ENCODE measurements at places on chromosomes 2 and 18.

DNA sequence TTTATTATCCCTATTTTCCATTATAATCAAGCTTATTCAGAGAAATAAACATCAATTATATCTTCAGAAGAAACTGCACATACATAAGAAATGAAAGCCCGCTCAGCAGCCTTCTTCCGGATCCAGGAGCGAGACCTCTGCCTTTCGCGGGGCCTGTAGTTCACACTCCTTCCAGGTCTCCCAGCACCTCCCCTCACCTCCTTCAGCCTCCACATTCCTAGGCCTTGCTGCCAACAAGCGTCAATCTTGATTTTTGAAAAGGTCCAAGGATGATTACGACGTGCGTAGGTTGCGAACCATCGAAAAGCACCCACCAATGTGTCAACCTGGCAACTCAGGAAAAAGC, 355 bp upstream of the KIDINS220 start:
- no peaks in the 10 kb centered on the region for H3K27me3 ChIP-seq
- no peaks in the 10 kb centered on the region for H3K36me3 ChIP-seq
- H3K27ac ChIP-seq, result no peak overlapping the region
- peaks cover 3% of the 10 kb centered on the region for H3K4me1 ChIP-seq
- no peak overlapping the region for H3K4me3 ChIP-seq

GRCh38 chr2:207328944-207329386, 163.2 kb upstream of the KLF7 start:
- H3K36me3 ChIP-seq, result no peaks in the 10 kb centered on the region
- H3K27me3 ChIP-seq, result no peaks in the 10 kb centered on the region
- no peak for DNase-seq
- H3K27ac ChIP-seq, result no peak overlapping the region
- peaks cover 12% of the 10 kb centered on the region for H3K4me1 ChIP-seq

GRCh38 chr2:23311186-23311585, 73.8 kb upstream of the KLHL29 start:
- no peak overlapping the region for H3K27ac ChIP-seq
- no peak for DNase-seq
- peaks cover 39% of the 10 kb centered on the region for H3K27me3 ChIP-seq
- H3K36me3 ChIP-seq, result no peaks in the 10 kb centered on the region
- H3K4me3 ChIP-seq, result no peak overlapping the region
- H3K4me1 ChIP-seq, result no peaks in the 10 kb centered on the region

- H3K27ac ChIP-seq, result no peak overlapping the region
- no peaks in the 10 kb centered on the region for H3K36me3 ChIP-seq
- peaks cover 12% of the 10 kb centered on the region for H3K4me1 ChIP-seq
- H3K27me3 ChIP-seq, result peaks cover 37% of the 10 kb centered on the region
- H3K4me3 ChIP-seq, result peak overlapping the region; percentile 48
Observed at GRCh38 chr2:26692897-26693849, 651 bp downstream of the KCNK3 start.

DNA sequence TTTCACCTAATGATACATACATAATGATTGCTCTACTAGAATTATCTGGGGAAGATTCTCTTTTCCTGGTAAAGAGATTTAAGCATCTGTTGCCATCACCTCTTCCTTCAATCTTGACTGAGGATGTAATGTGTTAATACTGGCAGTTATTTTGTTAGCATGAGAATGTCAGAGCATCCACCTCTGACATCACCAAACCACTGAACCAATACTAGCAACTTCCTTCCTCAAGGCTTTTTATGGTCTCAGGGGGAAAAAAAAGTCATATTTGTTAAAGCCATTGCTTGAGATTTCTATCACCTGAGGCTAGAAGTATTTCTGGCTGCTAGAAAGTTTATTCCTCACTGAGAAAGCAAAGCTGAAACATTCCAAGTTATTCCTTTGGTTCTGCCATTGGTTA, 48.5 kb downstream of the DSEL start:
- no peak for DNase-seq
- no peak overlapping the region for H3K27ac ChIP-seq
- no peaks in the 10 kb centered on the region for H3K27me3 ChIP-seq
- no peaks in the 10 kb centered on the region for H3K4me1 ChIP-seq

DNA sequence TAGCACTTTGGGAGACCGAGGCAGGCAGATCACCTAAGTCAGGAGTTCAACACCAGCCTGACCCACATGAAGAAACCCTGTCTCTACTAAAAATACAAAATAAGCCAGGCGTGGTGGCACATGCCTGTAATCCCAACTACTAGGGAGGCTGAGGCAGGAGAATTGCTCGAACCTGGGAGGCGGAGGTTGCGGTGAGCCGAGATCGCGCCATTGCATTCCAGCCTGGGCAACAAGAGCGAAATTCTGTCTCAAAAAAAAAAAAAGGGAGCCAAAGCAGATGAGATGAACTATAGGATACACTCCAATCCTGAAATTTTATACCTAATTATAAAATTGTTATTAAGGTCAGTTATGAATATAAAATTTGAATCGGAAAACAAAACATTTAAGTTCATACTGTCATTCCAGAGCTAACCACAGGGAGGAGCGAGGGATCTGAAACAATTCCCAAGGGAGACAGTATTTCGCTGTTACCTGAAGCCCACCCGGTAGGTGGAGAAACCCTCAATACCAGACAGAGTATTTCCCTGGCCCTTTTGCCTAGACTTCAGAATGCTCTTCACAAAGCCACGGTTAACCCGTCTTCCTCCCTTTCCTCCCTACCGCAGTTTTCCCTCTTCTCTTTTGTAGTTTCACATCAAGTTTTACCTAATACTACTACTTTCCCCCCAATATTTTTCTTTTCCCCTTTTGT, 1.4 kb downstream of the PPM1G start:
- no peaks in the 10 kb centered on the region for H3K36me3 ChIP-seq
- DNase-seq, result peak; percentile 46
- H3K4me1 ChIP-seq, result peaks cover 3% of the 10 kb centered on the region
- H3K4me3 ChIP-seq, result no peak overlapping the region

DNA sequence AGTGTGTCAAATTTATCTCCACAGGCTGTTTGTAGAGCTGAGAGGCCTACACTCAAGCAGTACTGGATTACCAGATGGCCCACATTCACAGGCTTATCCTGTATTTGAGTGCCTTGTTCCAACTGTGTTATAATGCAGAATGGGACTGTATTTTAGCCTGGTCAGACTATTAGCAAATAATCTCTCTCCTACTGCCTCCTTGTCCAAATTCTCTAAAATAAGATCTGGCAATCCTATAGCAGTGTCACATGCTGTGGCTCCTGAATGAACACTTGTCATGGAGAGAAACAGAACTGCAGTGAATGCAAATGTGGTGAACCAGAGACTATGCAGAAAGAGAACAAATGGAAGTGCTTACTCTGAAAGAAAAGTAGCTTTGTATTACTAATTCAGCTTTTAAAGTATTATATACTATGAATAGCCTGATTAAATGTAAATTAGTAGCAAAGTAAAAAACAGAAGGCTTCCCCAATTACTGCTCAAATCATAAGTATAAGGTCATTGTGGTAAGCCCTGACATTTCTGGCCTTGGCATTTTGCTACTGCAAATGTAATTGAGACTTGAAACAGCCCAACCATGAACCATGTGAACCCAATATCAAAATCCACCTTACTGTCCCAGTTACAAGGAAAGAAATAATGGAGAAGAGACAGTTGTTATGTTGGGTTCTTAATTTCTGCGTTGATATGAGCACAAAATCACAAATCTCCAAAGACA, 80.0 kb downstream of the MAP4K3 start:
- no peak overlapping the region for H3K27ac ChIP-seq
- H3K4me1 ChIP-seq, result no peaks in the 10 kb centered on the region
- no peaks in the 10 kb centered on the region for H3K27me3 ChIP-seq
- H3K4me3 ChIP-seq, result no peak overlapping the region

- peaks cover 9% of the 10 kb centered on the region for H3K4me1 ChIP-seq
- peaks cover 7% of the 10 kb centered on the region for H3K27me3 ChIP-seq
- H3K36me3 ChIP-seq, result no peaks in the 10 kb centered on the region
- H3K4me3 ChIP-seq, result no peak within 1 kb of the TSS
Observed at GRCh38 chr2:113278742-113279139, at the start of gene PAX8. TSS of gene PAX8 (minus strand) at chr2:113278921. CDS start at chr2:113278394, 527 bp downstream.

- DNase-seq, result no peak
- H3K27ac ChIP-seq, result no peak overlapping the region
- no peak overlapping the region for H3K4me3 ChIP-seq
- no peaks in the 10 kb centered on the region for H3K27me3 ChIP-seq
Observed at GRCh38 chr2:98811766-98812165, 80.8 kb upstream of the MGAT4A start.

GRCh38 chr18:5546660-5547059, 2.9 kb upstream of the EPB41L3 start:
- no peaks in the 10 kb centered on the region for H3K4me1 ChIP-seq
- peaks cover 37% of the 10 kb centered on the region for H3K27me3 ChIP-seq
- H3K36me3 ChIP-seq, result no peaks in the 10 kb centered on the region

DNA sequence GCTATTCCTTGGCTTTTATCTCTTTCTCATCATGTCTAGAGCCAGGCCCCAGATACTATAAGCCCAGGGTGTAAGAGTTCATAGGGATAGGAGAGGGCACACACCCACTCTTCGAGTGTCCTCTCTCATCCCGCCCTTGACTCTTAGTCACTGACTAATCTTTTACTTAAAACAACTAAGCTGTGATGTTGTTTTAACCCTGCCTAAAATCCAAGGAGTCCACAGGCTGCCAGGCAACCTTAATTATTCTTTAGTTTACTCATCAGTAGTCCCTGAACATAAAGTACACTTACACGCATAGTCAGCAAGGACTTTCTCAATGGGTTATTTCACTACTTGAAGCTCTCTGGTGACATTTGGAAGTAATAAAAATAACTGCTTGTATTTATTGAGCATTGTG, 28.4 kb downstream of the GREB1L start:
- no peak for DNase-seq
- H3K27ac ChIP-seq, result no peak overlapping the region
- H3K4me3 ChIP-seq, result no peak overlapping the region
- H3K4me1 ChIP-seq, result peaks cover 29% of the 10 kb centered on the region
- H3K36me3 ChIP-seq, result no peaks in the 10 kb centered on the region

DNA sequence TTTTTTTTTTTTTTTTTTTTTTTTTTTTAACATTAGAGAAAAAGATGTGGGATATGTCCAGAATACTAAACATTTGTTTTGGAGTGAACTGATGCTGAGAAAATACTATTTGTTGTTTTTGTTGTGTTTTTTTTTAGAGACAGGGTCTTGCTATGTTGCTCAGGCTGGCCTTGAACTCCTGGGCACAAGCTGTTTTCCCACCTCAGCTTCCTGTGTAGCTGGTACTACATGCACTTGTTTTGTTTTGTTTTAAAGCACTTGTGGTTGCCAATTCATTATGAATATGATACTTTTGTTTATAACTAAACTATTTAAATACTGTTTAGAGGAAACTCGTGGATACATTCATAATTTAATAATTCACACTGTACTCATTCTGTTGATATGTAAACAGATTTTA, 33.4 kb upstream of the DYSF start:
- H3K27ac ChIP-seq, result no peak overlapping the region
- H3K4me3 ChIP-seq, result no peak overlapping the region
- DNase-seq, result no peak
- H3K4me1 ChIP-seq, result no peaks in the 10 kb centered on the region

GRCh38 chr18:3456686-3457069, 6.7 kb downstream of the TGIF1 start:
- no peak overlapping the region for H3K4me3 ChIP-seq
- DNase-seq, result no peak
- H3K4me1 ChIP-seq, result peaks cover 9% of the 10 kb centered on the region
- peaks cover 64% of the 10 kb centered on the region for H3K36me3 ChIP-seq
- no peak overlapping the region for H3K27ac ChIP-seq

DNA sequence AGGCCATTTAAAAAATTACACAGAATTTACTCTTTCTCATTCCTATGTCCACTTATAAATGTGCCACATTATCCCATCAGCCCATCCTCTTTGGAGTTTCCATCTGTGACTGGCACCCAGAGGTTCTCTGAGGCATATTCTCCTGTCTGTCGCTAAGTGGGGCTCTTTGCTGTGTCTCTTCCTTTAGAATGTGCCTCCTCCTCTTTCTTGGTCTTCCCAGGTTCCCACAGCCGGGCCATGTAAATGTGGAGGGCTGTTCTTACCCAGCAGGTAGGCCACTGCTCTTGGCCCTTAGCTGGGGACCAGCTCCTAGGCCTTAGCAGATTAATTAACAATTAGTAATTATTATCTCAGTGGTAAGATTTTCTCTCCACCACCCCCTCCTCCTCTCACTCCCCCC, 167.0 kb downstream of the INSIG2 start:
- no peaks in the 10 kb centered on the region for H3K36me3 ChIP-seq
- peak overlapping the region; percentile 87 for H3K27ac ChIP-seq
- peaks cover 4% of the 10 kb centered on the region for H3K4me1 ChIP-seq
- no peaks in the 10 kb centered on the region for H3K27me3 ChIP-seq
- no peak for DNase-seq

DNA sequence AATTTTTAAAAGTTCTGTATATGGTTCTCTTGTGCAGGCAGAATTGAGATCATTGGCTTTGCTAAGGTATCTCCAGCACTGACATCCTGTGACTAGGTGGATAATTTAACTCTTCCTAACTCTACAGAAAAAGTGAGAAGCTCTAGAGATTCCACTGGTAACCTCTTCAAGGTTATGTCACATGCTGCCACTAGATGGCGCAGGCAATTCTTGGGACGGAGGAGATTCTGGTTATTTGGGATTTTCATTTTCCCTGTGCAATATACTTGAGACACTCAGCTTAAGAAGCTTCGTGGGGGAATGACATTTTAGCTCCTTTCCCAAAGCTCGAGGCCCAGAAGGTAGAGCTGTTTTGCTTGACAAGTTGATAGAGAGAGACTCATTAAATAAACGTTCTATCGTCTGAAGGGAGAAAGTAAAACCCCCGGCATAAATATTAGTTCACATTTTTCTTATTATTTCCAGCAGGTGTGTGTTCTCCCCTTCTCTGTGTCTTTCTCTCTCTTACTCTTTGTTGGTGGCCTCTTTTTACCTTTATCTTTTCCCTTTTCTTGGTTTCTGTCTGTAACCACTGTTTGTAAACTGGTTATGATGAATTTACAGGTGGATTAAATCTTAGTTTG, 26.6 kb upstream of the LANCL1 start:
- peaks cover 2% of the 10 kb centered on the region for H3K4me1 ChIP-seq
- peak; percentile 21 for DNase-seq
- H3K36me3 ChIP-seq, result no peaks in the 10 kb centered on the region
- no peak overlapping the region for H3K4me3 ChIP-seq
- H3K27me3 ChIP-seq, result no peaks in the 10 kb centered on the region
- H3K27ac ChIP-seq, result no peak overlapping the region

GRCh38 chr2:74259191-74259590, 60.8 kb downstream of the MTHFD2 start:
- no peaks in the 10 kb centered on the region for H3K36me3 ChIP-seq
- peaks cover 1% of the 10 kb centered on the region for H3K4me1 ChIP-seq
- no peak for DNase-seq
- H3K4me3 ChIP-seq, result no peak overlapping the region

- no peaks in the 10 kb centered on the region for H3K4me1 ChIP-seq
- no peak overlapping the region for H3K27ac ChIP-seq
- no peak overlapping the region for H3K4me3 ChIP-seq
- DNase-seq, result no peak
- H3K27me3 ChIP-seq, result no peaks in the 10 kb centered on the region
Observed at GRCh38 chr2:106664669-106665068, 177.5 kb downstream of the CD8B2 start.

- H3K27ac ChIP-seq, result no peak overlapping the region
- H3K4me1 ChIP-seq, result no peaks in the 10 kb centered on the region
- DNase-seq, result no peak
- peaks cover 3% of the 10 kb centered on the region for H3K27me3 ChIP-seq
- H3K4me3 ChIP-seq, result no peak overlapping the region
Observed at GRCh38 chr2:198219292-198219691, 414.9 kb downstream of the PLCL1 start.

- no peaks in the 10 kb centered on the region for H3K36me3 ChIP-seq
- no peak for DNase-seq
- no peak overlapping the region for H3K4me3 ChIP-seq
- no peaks in the 10 kb centered on the region for H3K27me3 ChIP-seq
Observed at GRCh38 chr2:161068670-161069069, 91.6 kb upstream of the TANK start.

- no peak overlapping the region for H3K4me3 ChIP-seq
- H3K27me3 ChIP-seq, result no peaks in the 10 kb centered on the region
- no peak overlapping the region for H3K27ac ChIP-seq
- H3K4me1 ChIP-seq, result peaks cover 2% of the 10 kb centered on the region
- no peak for DNase-seq
- no peaks in the 10 kb centered on the region for H3K36me3 ChIP-seq
Observed at GRCh38 chr2:75865083-75865482, 154.4 kb upstream of the GCFC2 start.
